Smooth muscle cell of bladder (primary cell): ENCODE measurements at places on chromosomes 1 and 21. TPM values are rescaled to one million over a fixed set of nuclear protein-coding genes. Genes with fewer than 3 reads are reported as not detected.

The S100A7A gene
- total RNA-seq = not detected in 2 replicates

The CBR3 gene
- 8.6 and 10.4 TPM in 2 replicates for total RNA-seq

The OXCT2 gene
- 1.7 and 4.1 TPM in 2 replicates for total RNA-seq

The EPS8L3 gene
- total RNA-seq = not detected in 2 replicates

The AKR7A3 gene
- total RNA-seq = 0.14 and 0.37 TPM in 2 replicates

The HSD3B1 gene
- total RNA-seq = not detected in 2 replicates

The DENND2C gene
- 1.4 and 1.8 TPM in 2 replicates for total RNA-seq

The DNAI4 gene
- 5.5 and 11.8 TPM in 2 replicates for total RNA-seq

The SLC44A5 gene
- 0.09 and 0.14 TPM in 2 replicates for total RNA-seq

The AMY1A gene
- total RNA-seq = not detected in 2 replicates

The KRTAP6-3 gene
- not detected in 2 replicates for total RNA-seq

The OR2T11 gene
- total RNA-seq = not detected in 2 replicates

The ELF3 gene
- 0.18 and 0.28 TPM in 2 replicates for total RNA-seq

The C1orf167 gene
- total RNA-seq = 0.57 and 1.0 TPM in 2 replicates

The CRNN gene
- not detected in 2 replicates for total RNA-seq

The LMOD1 gene
- 12.7 and 29.1 TPM in 2 replicates for total RNA-seq

The MAGOH gene
- 30.2 and 36.1 TPM in 2 replicates for total RNA-seq

The CLCNKA gene
- 0.09 TPM in 1 of 2 replicates, not detected in the other for total RNA-seq

The LYPD8 gene
- 0.14 TPM in 1 of 2 replicates, not detected in the other for total RNA-seq

The FLG2 gene
- total RNA-seq = under 0.01 TPM in 1 of 2 replicates, not detected in the other

The PRR9 gene
- not detected in 2 replicates for total RNA-seq

The TTC22 gene
- not detected in 2 replicates for total RNA-seq

The LRRC8D gene
- 29.0 and 31.9 TPM in 2 replicates for total RNA-seq
